ENCODE measurements at places on chromosomes 6 and 20.
A peak's percentile ranks its signal among the peaks of the same experiment; 100 is the strongest.

GRCh38 chr20:9510911-9511310, 3.5 kb upstream of the LAMP5 start:
- no peak for DNase-seq

GRCh38 chr6:38307740-38308139, 332.0 kb downstream of the BTBD9 start:
- no peak for DNase-seq

GRCh38 chr6:25062070-25062811, 126.5 kb upstream of the RIPOR2 start:
- no peak for DNase-seq

- DNase-seq, result no peak
These were observed 79.7 kb downstream of the RNF217 start for GRCh38 chr6:125041740-125042459.

DNA sequence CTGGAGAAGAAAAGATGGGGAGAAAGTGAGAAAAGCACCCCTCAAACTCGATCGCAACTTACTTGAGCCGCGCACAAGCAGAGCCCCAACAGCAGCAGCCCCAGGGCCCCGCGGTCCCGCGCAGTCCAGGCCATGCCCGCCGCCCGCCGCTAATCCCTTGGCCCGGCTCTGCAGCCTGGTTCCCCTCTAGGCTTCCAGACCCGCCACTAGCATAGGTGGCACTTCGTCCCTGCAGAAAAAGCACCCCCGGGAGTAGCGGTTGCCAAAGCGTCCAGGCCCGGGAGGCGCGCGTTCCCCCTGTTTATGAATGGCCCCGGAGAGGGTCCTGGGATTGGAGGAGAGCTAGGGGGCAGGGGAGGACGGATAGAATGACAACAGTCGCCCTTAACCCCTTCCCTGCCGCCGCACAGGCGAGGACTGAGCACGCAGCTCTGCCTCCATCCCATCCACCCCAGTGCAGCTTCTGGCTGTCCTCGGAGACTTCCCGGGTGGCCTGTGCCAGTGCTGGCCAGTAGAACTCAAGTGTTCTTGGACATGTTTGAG, 19.9 kb downstream of the COL9A1 start:
- DNase-seq, result no peak

DNA sequence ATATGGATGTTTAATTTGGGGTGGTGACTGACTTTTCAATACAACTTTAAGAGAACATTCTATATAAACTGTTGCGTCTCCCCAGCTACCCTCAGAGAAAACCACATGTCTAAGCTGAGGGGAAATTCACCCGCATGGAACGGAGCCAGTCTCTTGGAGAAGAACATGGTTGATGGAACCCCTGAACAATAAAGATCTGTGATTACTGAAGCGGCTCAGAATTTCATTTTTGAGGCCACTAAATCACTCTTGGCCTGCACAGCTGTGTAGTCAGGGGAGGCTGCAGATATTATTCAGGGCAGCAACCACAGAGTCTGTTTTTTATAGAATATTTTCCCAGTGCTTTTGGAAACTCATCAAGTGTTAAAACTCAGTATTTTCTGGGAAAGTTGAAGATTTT, 73.8 kb downstream of the EYA4 start:
- no peak for DNase-seq

DNA sequence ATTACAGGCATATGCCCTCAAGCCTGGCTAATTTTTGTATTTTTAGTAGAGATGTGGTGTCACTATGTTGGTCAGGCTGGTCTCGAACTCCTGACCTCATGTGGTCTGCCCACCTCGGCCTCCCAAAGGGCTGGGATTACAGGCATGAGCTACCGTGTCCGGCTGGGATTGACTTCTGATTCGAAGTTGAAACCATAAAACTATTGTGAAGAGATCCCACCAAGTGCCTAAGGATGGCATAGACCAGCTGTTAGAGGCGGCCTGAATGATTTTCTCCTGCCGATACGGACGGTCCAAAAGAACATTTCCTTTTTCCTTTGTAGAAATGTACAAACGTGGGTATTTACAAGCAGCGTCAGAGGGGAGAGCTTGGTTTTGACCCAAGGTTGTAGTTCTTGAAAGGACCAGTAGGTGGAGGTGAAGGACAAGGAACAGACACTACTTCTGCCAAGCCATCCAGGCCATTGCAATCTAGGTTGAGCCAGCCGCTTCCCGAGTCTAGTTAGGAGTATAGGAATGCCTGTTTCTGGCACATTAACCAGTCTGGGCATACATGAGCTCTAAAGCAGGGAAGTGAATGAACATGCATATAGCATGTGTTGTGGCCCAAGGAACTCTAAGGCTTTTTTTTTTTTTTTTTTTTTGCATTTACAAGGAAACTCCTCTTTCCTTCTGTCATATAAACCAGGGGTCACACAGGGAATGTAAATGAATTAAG, 29.0 kb downstream of the MOCS3 start:
- DNase-seq, result peak; percentile 51

- DNase-seq, result no peak
These were observed 422.5 kb upstream of the RGS17 start for GRCh38 chr6:153553627-153554026.

GRCh38 chr6:132962936-132963868, 148.8 kb downstream of the RPS12 start:
- peak; percentile 73 for DNase-seq

- no peak for DNase-seq
These were observed 575.2 kb upstream of the ADGRB3 start for GRCh38 chr6:68059899-68060298.

- no peak for DNase-seq
These were observed 12.1 kb downstream of the SERINC3 start for GRCh38 chr20:44509762-44510161.

GRCh38 chr6:6931071-6932025, 176.4 kb upstream of the RREB1 start:
- DNase-seq, result no peak

- DNase-seq, result no peak
These were observed 52.7 kb downstream of the GOPC start for GRCh38 chr6:117549611-117550010.

DNA sequence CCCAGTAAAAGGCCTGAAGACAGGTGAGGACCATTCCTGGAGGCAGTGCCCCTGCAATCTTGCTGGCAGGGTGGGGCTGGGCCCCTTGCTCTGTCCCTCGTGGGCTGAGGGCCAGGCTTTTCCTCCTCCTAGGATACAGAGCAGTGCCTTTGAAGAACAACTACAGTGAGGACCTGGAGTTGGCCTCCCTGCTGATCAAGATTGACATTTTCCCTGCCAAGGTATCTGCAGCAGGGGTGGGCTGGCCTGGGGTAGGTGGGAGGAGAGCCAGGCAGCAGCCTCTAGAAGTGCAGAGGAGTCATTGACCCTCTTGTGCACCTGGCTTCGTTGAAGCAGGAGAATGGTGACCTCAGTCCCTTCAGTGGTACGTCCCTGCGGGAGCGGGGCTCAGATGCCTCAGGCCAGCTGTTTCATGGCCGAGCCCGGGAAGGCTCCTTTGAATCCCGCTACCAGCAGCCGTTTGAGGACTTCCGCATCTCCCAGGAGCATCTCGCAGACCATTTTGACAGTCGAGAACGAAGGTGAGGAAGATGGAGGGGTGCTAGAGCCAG, 36.5 kb downstream of the PLCG1 start:
- DNase-seq, result no peak

- DNase-seq, result no peak
These were observed 38.9 kb upstream of the NKX2-4 start for GRCh38 chr20:21436205-21436604.

- no peak for DNase-seq
These were observed 47.8 kb downstream of the PLCG1 start for GRCh38 chr20:41185013-41185757.

DNA sequence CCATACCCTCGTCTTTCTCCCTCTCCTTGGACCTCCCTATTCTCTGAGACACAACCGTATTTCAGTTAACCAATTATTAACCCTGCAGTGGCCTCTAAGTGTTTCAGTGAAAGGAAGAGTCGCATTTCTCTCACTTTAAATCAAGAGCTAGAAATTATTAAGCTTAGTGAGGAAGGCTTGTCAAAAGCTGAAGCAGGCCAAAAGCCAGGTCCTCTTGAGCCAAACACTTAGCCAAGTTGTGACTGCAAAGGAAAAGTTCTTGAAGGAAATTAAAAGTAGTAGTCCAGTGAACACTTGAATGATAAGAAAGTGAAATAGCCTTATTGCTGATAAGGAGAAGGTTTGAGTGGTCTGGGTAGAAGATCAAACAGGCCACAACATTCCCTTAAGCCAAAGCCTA, 58.3 kb downstream of the SNX9 start:
- DNase-seq, result no peak

DNA sequence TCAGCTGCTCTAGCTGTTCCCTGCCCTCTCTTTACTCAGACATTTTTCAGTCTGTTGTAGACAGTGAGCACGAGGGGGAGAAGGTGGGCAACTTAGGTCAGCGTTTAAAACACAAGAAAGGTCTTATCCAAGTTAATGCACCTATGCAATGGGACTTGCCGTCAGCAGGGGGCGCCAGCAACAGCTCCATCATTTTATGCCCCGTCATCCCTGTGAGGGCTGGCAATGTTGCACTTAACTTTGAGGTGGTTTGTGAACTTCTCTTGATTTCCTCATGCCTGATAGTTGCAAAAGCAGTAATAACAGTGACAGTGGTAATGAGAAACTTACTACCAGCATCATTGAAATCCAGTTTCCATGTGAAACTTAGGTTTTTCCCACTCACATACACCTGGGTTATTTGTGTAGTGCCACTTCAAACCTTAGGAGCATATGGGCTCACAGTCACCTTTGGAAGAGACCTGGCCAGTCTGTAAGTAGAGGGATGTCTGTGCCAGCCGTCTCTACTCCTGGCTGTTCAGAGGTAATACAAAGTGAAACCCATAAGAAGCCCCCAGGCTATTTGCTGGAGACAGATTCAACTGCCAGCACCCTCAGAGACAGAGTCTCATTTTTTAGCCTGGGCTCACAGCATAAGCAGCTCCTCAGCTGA, 44.9 kb upstream of the ID1 start:
- peak; percentile 80 for DNase-seq

- no peak for DNase-seq
These were observed 290.8 kb downstream of the ZNF217 start for GRCh38 chr20:53302695-53303412.

DNA sequence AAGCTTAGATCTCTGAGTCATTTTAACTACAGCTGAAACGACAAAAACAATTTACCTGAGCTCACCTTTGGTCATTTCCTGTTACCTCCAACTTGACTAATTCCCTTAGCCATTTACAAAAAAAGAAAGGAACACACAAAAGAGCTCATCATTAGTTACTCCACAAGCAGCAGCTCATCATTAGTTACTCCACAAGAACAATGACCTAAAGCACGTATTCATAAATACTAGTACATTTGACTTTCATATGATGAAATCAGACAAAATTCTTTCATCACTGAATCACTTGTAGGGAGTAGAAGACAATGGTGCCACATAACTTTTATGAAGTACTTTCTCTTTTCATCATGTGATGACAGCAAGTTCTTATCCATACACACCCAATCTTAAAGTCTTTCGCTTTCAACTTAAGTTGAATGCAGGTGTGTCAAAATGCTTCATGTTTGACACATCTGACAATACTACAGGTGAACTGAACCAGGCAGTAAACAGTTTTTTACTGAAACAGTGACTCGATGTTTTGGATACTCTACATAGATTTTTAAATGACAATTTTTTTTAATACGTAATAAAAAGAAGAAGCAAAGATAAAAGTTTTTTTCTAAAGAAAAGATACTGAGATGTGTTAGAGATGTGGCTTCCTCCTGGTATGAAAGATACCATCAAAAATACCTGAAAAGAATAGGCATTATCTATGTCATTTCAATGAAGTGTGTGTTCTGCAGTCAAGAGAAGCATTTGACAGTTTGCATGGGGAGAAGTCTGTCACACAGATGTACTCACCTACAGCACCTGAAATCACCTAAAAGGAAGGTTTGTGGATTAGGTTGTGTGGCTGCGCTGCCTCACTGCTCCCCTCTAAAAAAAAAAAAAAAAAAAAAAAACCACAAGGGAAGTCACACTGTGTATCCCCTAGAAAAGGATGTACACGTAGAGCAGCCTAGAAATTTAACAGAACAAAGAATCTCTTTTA, 109.1 kb downstream of the PRDM1 start:
- DNase-seq, result no peak

GRCh38 chr6:100664274-100665040, 199.7 kb upstream of the SIM1 start:
- no peak for DNase-seq

DNA sequence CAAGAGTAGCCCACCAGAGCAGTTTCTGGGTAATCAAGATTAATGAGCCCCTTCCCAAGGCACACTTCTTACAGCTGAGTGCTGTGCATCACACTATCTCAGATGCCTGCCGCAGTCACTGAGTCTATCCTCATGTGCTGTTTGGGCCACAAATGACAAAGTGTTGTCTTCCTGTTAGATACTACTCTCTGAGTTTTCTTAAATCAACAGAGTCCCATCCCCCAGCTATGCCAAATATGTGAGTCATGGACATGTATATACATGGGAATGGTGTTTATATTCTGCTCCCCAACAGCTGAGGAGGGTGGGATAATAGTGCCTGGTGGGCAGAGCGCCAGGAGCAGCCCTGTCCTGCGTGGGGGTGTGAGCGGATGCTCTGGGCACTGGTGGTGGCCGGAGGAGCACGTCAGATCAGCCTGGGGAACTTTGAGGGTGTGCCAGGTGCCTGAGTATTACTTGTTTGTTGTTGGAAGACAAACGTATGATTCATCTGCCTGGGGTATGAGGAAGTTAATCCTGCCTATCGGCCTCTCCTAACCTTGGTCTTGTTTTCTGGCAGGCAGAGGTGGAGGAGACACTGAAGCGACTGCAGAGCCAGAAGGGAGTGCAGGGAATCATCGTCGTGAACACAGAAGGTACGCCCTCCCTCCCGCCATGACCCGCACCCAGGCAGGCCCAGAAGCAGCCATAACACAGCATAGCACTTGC, 9.6 kb downstream of the DYNLRB1 start:
- DNase-seq, result peak; percentile 5

DNA sequence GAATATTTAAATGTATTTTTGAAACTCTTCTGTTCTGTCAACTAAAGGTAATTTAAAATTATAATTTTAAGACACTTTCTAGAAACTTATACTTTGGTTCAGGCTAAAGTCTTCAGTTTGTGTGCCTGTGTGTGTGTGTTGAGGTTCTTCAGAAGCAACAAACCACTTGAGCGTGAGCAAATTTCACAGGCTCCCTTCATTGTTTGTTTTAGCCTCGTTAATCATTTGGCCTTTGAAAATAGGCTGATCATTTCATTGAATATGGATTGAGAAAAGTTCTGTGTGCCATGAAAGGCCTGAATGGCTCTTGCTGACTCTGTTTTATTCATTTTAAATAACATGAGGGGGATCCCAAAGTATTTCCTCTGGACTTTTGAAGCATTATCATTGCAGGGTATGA, 420.1 kb downstream of the CDKAL1 start:
- DNase-seq, result no peak

- DNase-seq, result no peak
These were observed 9.5 kb upstream of the THBD start for GRCh38 chr20:23059001-23059400.
